ENCODE measurements at places on chromosomes 4 and X.
A peak's percentile ranks its signal among the peaks of the same experiment; 100 is the strongest.

- DNase-seq = no peak
Measured at GRCh38 chr4:155473420-155474095, 96.8 kb upstream of the MAP9 start.

DNA sequence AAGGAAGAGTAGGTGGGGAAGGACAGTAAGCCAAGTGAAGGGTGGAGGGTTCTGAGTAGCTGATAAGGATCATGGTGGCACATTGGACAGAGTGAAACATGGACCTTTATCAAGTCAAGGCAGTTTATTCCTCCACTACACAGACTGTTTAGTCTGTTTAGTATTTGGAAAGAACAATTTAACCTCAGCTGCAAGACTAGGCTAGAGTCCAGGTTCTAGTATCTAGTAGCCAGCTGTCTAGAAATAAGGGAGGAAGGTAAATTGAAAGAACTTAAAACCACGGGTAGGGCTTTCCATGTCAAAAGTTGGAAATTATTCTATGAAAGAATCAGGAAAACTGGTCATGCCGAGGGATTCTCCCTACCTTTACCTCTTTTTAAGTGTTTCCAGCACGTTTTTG is 140.1 kb upstream of the MED14 start:
- DNase-seq = no peak

DNA sequence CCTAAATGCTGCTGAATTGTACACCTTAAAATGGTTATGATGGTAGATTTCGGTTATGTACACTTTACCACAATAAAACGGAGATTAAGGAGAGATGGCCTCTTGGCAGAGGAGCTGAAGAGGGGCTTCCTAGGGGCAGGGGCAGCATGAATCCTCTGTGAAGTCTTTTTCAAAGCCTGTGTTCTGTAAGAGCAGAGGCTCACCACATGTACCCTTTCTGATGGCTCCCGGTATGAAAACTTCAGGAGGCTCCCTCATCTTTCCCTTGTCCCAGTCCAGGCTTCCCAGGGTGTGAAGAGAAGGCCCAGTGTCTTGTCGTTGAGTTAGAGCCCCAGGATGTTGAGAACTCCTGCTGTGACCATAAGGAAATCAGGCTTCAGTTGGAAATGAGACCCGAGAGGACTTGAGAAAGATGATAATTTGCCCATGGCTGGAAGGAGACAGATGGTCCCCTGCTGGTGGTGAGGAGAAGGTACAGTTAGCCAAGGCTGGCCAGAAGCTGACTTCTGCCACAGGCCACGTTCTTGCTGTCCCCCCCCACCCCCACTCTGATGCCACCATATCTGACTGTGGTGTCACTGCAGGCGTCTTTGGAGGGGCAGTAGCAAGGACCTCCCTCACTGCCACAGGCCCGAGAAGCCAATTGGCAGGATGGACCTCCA is 31.8 kb upstream of the MTM1 start:
- no peak for DNase-seq

DNA sequence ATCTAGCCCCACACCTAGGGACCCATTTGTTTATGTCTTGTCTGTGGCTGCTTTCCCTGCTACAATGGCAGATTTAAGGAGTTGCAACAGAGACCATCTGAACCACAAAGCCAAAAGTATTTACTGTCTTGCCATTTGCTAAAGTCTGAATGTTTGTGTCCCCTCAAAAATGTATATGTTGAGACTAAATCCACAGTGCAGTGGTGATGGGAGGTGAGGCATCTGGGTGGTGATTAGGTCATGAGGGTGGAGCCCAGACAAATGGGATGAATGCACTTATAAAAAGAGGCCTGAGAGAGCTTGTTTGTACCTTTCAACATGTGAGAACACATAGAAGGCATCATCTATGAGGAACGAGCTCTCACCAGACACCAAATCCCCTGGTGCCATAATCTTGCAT is 137.3 kb downstream of the TMEM144 start:
- no peak for DNase-seq

DNA sequence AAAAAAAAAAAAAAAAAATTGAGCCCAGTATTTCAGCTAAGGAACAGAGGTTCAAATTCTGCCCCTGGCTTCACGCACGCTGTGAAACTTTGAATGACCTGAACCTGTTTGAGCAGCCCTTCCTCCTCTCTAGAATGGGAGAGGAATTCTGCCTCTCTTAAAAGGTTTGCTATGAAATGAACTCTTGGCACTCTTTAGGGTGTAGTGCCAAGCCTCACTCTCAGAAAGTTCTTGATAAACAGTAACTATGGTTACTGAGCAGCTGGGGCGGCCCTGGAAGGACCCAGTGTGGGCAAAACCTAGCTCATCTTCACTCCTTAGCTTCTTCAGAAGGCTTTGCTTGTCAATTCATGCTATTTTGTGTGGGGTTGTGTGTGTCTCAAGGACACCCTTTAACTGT is 73.7 kb downstream of the GEMIN8 start:
- no peak for DNase-seq

- DNase-seq = no peak
Measured at GRCh38 chr4:105248613-105249012, 101.9 kb downstream of the TET2 start.

- no peak for DNase-seq
Measured at GRCh38 chr4:18722748-18723191, 701.2 kb upstream of the LCORL start.

DNA sequence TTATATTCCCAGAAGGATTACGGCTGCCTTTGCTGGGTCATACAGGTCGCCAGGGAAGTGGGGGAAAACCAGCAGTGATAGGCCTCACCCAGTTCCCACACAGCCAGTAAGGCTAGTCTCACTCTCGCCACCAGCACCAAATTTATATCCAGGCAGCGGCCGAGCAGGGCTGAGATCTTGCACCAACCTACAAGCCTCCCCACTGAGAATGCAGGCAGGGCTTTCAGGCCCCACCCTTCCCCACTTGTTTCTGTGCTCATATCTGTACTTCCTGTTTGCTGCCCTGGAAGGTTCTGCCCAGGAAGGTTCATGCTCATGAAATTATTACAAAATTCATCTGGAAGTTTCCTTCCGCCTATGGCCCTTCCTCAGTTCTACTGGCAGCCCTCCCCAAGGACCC is 179.7 kb downstream of the STIM2 start:
- no peak for DNase-seq

DNA sequence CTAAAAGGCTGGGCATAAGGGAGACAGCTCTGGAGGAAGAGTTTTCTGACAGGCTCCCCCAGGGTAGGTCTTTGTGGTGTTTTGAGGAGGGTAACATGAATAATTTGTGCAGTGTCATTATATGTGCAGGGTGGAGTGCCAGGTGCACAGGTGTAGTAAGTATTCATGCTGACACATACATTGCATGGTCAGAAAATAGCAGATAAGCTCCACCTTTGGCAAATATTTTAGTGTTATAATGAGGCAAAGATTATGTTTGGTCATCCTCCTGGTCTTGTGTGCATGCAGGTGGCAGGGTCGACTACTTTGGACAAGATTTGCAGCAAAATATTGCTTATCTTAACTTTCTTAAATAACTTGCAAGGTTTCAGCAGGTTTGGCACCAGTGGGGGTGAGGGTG is 910.4 kb upstream of the PCDH10 start:
- no peak for DNase-seq

DNA sequence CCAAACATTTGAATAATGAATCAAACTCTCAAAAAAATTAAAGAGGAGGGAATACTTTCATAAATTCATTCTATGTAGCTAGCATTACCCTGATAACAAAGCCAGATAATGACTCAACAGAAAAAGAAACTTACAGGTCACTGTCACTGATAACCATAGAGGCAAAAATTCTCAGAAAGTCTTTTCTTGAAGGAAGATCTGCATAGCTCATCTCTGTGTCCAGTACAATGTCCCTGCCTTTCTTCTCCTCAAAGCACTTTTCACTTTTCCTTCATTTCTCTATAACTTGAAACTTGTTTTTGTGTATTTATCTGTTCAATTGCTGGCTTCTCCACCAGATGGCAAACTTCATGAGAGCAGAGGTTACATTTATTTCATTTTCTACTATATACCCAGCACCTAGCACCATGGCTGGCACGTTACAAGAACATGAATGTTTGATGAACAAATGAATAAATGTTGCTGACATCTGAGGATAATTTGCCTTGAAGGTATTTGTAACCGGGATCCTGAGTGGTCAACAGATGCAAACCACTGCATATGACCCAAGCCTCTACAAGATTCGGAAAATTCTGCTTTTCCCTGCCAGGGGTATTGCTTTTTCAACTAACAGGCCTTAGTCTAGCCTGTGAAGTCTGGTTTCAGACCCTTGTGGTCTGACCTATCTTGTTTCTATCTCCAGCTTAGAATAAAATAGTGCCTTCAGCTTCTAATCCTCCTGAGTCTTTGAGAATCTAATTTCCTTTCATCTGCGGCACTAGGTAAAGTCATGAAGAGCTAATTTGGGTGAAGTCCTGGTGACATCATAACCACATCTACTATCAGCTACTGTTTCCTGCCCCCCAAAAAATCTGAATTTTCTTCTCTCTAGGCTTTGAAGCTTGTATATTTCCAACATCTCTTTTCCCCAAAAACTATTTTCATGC is 52.5 kb upstream of the ANTXR2 start:
- DNase-seq = peak; percentile 10

- no peak for DNase-seq
Measured at GRCh38 chr4:8470451-8471024, 30.0 kb downstream of the TRMT44 start.

GRCh38 chrX:116238567-116239255 is 68.2 kb downstream of the AGTR2 start:
- no peak for DNase-seq

GRCh38 chrX:30181353-30181752 is 34.0 kb upstream of the MAGEB2 start:
- DNase-seq = no peak

GRCh38 chr4:174714393-174715211 is 114.4 kb downstream of the GLRA3 start:
- DNase-seq = peak; percentile 8

Data from NCI-H510A treated with DMSO at 0.1 percent for 48 hours (cell line).